Fibroblast of skin of right biceps (primary cell): ENCODE measurements at places on chromosomes 4 and X.

DNA sequence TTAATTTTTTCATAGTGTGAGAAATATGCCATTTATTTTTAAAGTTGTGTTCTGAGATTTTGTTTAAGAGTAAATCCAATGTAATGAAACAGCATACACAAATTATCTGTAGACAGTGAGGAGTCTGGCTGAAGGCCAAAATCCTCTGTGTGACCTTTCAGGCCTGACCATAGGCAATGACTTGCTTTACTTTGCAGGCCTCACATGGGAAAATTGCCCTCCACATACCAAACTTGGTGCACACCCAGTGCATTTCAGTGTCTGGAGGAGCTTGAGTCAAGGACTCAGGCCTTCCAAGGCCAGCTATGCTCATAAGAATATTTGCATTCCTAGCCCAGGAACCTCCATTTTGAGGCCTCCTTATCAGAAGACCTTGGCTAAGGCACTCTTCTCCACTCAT lies 430.1 kb downstream of the GABRG1 start:
- no peak for DNase-seq

- DNase-seq: no peak
These were observed 64.5 kb downstream of the DKK2 start for GRCh38 chr4:106971636-106972035.

- DNase-seq: no peak
These were observed 248.8 kb downstream of the PRDM5 start for GRCh38 chr4:120673696-120674095.

GRCh38 chrX:19256986-19257385 lies 86.7 kb upstream of the PDHA1 start:
- DNase-seq: peak; percentile 8

DNA sequence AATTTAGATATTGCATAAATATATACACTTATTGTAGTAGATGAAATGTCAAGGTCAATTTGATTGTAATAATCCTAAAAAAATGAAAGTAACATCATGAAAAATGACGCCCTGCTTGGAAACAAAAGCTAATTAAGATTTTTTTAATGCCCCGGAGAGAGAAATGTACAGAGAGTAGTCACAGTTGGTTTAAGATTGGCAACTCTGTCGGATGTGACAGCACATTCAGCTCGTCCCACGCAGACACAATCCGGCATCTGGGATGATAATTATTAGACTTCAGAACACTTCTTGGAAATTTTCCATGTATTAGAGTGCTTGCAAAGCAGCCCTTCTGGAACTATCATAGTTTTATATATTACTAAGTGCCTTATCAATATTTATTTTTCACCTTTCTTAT lies 478.0 kb downstream of the PDHA2 start:
- no peak for DNase-seq

DNA sequence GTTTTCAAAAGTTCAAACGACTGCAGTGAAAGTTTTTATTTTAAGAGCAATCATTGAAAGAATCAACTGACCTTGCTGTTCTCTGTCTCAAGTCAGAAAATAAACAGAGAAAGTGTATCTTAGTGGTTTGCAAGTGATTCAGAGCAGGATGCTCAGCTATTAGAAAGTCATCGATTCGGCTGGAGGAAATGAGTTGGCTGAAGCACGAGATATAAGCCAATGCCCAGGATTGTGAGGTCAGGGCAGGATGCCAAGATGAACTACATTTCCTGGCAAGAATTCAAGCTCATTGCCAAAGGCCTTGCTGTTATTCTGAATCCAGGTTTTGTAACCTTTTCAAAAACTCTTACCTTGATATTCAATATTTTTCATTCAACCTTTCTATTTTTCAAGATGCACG lies 541.4 kb upstream of the BOD1L1 start:
- DNase-seq: peak; percentile 86

DNA sequence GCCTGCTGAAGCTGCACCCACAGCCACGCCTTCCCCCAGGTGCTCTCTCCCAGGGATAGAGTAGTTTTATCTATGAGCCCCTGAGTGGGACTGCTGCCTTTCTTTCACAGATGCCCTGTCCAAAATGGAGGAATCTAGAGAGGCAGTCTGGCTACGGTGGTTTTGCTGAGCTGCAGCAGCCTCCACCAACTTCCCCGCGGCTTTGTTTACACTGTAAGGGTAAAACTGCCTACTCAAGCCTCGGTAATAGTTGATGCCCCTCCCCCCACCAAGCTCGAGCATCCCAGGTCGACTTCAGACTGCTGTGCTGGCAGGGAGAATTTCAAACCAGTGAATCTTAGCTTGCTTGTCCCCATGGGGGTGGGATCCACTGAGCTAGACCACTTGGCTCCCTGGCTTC lies 84.5 kb downstream of the PRKG2 start:
- no peak for DNase-seq

DNA sequence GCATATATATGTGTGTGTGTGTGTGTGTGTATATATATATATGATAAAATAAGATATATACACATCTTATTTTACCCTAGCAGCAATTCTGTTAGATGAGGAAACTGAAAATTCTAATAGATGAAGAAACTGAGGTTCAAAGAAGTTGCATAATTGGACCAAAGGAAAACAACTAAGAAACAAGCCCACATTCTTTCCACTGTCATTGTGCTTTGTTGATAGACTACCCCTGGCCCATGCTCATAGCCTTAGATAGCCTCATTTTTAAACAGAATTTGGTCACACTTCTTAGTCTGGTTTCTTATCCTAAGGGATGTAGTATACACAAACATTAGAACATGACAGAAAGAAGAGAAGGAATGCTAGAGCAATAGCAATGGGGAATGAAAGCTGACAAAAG lies 138.8 kb downstream of the NDST3 start:
- no peak for DNase-seq

GRCh38 chr4:22596409-22596808 lies 80.5 kb upstream of the ADGRA3 start:
- no peak for DNase-seq

- no peak for DNase-seq
These were observed 12.1 kb upstream of the ARAP2 start for GRCh38 chr4:36256398-36256891.

- DNase-seq: no peak
These were observed 56.5 kb downstream of the STAG2 start for GRCh38 chrX:124018023-124018422.

GRCh38 chr4:10366628-10367027 lies 90.6 kb downstream of the ZNF518B start:
- DNase-seq: no peak

- peak; percentile 65 for DNase-seq
These were observed 318.7 kb downstream of the CAMK2D start for GRCh38 chr4:113442826-113443225.

- no peak for DNase-seq
These were observed 7.2 kb downstream of the FAM53A start for GRCh38 chr4:1676605-1677525.

DNA sequence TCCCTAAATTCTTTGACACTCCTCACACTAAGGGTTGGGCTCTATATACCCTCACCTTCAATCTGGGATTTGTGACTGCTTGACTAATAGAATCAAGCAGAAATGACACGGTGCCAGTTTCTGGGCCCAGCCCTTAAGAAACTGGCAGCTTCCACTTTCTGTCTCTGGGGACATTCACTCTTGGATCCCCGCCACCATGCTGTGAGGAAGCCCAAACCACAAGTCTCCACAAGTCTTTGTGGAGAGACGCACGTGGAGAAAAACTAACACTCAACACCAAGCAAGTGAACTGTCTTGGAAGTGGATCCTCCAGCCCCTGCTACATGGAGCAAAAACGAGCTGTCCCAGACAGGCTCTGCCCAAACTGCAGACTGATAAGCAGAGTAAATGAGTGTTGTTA lies 1.1 kb upstream of the EDNRA start:
- peak; percentile 89 for DNase-seq

GRCh38 chr4:81213671-81214070 lies 1.4 kb downstream of the PRKG2 start:
- peak; percentile 32 for DNase-seq

GRCh38 chr4:37985730-37986275 lies 25.6 kb downstream of the PTTG2 start:
- no peak for DNase-seq

DNA sequence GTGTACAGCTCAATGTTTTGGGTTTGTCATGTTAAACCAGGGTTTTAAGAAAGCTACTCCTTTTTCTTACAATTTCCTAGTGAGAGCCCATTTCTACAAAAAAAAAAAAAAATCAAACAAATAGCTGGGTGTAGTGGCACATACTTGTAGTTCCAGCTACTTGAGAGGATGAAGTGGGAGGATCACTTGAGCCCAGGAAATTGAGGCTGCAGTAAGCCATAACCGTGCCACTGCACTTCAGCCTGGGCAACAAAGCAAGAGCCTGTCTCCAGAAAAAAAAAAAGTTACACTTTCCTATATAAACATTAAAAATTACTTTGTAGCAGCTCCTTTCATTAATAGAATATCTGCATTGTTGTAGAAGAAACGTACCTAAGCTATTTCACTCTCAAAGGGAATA lies 166.7 kb downstream of the HS6ST2 start:
- DNase-seq: no peak

GRCh38 chr4:164888096-164888715 lies 11.2 kb downstream of the APELA start:
- DNase-seq: no peak

- DNase-seq: no peak
These were observed 82.0 kb downstream of the UNC5C start for GRCh38 chr4:95466791-95467190.

- DNase-seq: no peak
These were observed 84.4 kb upstream of the PHOX2B start for GRCh38 chr4:41832961-41833360.

- DNase-seq: no peak
These were observed 10.8 kb upstream of the PITX2 start for GRCh38 chr4:110633358-110634341.

GRCh38 chrX:11629593-11630211 lies 36.0 kb downstream of the ARHGAP6 start:
- DNase-seq: peak; percentile 76

- DNase-seq: peak; percentile 66
These were observed 249.4 kb downstream of the ARHGAP10 start for GRCh38 chr4:147981305-147981704.

DNA sequence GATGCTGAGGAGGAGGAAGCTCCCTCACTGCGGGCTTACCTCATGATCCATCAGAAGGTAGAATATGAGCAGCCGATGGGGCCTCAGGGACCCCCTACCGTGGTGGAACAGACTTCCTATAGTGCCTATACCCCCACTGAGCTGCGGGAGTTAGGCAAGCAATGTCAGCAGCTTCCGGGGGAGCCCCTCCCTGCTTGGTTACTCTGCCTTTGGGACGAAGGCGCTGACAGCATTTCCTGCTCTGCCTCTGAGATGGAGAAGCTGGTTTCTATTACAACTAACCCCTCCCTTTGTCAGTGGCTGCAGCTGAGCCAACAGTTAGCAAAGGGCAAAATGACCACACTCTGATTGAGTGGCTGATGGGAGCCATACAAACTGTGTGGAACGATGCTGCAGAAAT lies 430.7 kb downstream of the IDS start:
- peak; percentile 83 for DNase-seq

- peak; percentile 62 for DNase-seq
These were observed 235.9 kb upstream of the PCDH18 start for GRCh38 chr4:137768196-137768595.

DNA sequence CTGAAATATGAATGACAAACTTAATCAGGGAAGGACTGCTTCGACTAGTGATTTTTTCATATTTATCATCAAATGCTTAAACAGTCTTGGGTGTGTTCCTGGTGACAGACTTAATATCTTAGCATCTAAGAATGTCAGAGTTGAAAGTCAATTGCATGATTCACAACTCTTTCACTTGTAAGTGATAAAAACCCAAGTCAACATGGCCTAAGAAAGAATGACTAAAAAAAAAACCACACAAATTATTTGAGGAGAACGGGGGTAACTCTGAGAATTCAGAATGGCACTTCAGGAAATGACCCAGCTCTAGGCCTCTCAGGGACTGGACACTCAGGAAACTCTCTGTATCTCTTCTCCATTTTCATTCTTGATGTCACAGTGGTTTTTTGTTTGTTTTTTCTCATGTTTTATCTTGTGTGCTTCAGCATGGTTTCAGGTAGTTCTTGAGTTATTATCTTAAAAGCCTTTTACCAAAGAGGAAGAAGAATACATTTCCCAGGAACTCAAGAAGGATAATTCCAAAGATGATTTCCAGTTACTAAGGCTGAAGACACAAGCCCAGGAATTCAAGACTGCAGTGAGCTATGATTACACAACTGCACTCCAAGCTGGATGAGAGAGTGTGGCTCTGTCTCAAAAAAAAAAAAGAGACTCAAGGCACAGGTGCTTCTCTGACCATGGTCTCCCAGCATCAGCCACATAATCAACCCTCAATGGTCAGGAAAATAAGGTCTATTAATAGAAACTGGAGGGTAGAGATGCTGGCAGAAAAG lies 1697.8 kb upstream of the IGFBP7 start:
- peak; percentile 50 for DNase-seq

DNA sequence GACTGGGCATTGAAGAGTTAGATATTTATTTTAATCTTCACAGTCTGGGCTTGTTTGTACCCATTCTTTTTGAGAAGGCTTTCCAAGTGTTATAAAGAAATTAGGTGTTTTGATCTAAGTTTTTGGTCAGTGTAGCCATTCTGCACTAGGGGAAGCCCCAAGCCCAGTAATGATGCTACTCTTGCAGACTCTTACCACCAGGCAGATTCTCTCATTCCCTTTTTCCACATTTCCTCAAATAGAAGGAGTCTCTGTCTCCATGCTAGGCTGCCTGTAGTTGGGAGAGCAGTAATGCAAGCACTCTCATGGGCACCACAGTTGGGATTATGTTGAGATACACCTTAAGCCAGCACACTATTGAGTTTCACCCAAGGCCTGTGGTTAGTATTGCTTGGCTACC lies 21.5 kb downstream of the CDX4 start:
- DNase-seq: no peak

DNA sequence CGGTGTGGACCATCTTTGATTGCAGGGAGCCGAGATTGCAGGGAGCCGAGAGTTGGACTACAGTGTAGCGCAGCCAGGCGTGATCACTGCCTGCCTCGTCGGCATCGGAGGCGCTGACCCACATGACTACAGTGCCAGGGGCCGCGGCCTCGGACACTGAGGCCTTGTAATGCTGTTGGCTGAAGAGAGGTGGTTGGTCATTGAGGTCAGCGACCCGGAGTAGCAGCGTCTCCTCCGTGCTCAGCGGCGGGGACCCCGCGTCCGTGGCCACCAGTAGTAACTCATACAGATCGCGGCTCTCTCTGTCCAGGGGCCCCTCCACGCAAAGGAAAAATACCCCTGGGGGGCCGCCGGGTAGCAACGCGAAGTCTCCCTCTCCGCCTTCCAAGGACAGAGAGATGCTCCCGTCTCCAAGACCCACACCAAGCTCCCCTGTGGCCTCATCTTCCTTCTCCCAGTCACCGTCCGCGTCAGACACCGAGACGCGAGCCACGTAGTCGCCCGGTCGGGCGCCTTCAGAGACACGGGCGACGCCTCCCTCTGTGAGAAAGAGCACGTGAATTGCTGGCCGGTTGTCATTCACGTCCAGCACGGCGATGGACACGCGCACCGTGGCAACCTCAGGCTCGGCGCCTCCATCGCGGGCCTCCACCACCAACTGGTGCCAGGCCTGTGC lies 1.9 kb downstream of the DCHS2 start:
- DNase-seq: no peak

- no peak for DNase-seq
These were observed 29.6 kb upstream of the DCAF8L1 start for GRCh38 chrX:28010875-28011274.
